ENCODE measurements at places on chromosomes 12 and 14.
A peak's percentile ranks its signal among the peaks of the same experiment; 100 is the strongest.

DNA sequence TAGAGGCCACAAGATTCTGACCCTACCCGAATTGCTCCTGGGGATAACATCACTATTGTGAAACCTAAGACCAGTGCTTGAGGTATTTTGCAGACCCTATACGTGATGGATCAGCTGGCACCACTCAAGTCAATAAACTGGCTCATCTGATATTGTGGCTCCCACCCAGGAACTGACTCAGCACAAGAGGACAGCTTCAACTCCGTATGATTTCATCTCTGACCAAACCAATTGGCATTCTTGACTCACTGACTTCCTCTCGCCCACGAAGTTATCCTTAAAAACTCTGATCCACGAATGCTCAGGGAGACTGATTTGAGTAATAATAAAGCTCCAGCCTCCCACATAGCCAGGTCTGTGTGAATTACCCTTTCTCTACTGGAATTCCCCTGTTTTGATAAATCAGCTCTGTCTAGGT is 1036.1 kb upstream of the TMEM132C start:
- no peak for DNase-seq

- DNase-seq, result no peak
These were observed 1293.6 kb downstream of the AACS start for GRCh38 chr12:126358806-126359205.

GRCh38 chr12:12954878-12955625 is 3.1 kb upstream of the GPRC5D start:
- DNase-seq, result no peak

DNA sequence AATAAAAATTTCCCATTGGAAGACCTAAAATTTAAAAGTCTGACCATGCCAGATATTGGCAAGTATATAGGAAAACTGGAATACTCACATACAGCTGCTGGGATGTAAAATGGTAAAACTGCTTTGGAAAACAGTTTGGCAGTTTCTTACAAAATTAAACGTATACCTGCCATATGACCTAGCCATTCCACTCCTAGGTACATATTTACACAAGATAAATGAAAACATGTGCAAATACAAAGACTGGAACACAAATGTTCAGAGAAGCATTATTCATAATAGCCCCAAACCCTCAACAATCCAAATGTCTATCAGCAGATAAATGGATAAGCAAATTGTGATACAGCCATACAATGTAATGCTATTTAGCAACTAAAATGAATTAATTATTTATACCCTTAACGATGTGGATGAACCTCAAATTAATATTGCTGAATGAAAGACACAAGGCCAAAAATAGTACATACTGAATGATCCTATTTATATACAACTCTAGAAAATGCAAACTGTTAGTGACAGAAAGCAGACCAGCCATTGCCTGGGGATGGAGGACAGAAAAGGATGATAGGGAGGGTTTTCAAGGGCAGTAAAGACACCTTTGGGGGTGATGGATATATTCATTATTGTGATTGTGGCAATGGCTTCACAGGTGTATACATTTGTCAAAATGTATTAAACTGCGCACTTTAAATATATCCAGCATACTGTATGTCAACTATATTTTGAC is 21.3 kb upstream of the TCP11L2 start:
- DNase-seq, result no peak

DNA sequence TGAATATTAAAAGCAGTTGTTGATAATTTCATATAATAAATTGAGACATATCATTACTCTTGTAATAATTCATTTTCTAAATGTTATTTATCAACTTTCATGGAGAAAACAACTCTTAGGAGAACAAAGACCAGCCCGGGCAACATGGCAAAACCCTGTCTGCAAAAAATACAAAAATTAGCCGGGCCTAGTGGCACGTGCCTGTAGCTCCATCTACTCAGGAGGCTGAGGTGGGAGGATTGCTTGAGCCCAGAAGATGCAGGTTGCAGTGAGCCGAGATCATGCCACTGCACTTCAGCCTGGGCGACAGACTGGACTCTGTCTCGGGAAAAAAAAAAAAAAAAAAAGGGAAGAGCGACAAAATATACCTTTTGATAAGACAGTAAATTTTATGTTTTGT is 21.2 kb downstream of the SLC35E3 start:
- no peak for DNase-seq

- DNase-seq, result no peak
These were observed 13.7 kb upstream of the SPTLC2 start for GRCh38 chr14:77630111-77630510.

GRCh38 chr14:20440882-20441281 is 4.9 kb upstream of the KLHL33 start:
- no peak for DNase-seq

GRCh38 chr14:50001999-50002925 is 109.4 kb downstream of the ARF6 start:
- no peak for DNase-seq

DNA sequence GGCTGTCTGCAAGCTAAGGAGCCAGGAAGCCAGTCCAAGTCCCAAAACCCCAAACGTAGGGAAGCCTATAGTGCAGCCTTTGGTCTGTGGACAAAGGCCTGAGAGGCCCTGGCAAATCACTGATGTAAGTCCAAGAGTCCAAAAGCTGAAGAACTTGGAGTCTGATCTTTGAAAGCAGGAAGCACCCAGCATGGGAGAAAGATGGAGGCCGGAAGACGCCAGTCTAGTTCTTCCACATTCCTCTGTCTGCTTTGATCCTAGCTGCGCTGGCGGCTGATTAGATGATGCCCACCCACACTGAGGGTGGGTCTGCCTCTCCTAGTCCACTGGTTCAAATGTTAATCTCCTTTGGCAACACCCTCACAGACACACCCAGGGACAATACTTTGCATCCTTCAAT is 58.5 kb downstream of the CAPS2 start:
- no peak for DNase-seq

DNA sequence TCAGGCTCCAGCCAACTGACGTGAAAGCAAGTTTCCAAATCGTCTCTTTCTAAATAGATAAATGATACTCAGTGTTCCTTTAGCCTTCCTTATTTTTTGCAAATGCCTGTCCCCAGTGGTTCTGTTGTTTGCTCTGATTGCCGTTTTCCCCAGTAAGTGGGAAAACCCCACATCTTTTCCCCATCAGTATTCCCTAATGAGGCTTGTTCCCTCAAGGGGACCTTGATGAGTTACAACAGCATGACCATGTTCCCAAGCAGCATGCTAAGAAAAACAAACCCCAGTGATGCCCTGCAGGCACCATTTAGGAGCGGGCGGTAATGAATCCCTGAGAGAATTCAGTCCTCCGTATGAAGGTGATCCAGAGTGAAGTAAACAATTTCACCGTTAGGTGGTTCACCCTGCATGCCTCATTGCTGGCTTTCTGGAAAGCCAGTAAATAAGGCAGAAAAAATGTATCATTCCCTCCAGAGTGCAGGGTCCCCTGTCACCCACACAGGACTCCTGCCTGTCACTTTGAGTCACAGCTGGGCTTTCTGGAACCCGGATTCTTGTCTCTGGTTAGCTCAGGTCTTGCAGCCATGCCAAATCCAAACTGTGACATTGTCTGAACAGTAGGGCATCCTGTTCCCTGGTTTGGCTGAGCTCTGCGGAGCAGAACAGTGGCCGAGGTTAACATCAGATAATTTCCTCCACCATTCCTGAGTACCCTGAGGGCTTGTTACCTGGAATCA is 222.6 kb downstream of the RGS6 start:
- DNase-seq, result peak; percentile 24

DNA sequence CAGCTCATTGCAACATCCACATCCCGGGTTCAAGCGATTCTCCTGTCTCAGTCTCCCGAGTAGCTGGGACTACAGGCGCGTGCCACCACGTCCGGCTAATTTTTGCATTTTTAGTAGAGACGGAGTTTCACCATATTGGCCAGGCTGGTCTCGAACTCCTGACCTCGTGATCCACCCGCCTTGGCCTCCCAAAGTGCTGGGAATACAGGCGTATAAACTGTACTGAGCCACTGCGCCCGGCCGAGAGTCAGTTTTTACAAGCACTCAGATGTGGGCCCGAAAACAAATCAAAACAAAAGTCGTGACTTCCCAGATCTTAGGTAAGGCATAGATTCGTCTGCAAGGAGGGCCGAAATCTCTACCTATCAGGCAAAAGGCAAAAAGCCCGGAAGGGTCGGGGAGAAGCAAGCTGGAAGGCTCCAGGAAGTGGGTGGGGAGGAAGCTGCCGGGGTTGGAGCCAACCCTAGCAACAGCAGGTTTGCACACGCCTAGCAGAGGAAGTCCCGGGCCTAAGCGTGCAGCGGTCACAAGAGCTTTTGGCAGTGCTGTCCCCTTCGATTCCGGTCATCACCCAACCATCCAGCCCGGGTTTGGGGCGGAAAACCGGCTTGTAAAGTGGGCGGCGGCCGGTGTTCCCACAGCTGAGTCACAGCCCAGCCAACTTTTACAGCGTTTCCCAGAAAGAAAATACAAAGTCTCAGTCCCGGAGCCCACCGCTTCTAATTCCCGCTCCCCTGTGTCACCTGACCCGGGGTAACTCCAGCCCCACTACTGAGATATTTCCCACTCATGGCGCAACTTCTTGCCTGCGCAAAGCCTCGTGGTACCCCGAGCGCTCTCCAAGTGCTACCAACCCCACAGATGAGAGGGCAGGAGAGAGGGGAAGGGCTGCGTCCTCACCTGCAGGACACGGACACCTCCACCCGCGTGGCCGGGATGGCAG is 583 bp downstream of the CPNE8 start:
- peak; percentile 18 for DNase-seq

- DNase-seq, result no peak
These were observed 55.8 kb downstream of the RAD51B start for GRCh38 chr14:67875175-67876006.

DNA sequence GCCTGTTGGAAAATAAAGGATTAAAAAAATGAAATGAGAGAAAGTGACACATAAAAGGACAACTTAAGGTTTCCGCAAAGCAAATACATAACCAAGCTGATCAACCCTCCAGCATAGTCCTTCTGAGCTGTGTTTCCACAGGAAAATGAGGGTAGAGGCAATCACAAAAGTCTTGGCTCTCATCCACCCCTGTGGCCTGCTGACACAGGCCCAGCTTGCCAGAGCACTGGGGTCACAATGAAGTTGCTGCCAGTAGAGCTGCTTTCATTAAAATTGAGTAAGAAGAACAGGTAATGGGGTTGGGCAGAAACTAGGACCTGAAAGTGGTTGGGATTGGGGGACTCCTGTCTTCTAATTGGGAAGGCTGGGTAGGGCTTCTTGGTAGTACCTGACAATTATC is 65.9 kb downstream of the RERG start:
- no peak for DNase-seq

All from T47D (cell line).